ENCODE measurements at places on chromosomes 1 and 21.

DNA sequence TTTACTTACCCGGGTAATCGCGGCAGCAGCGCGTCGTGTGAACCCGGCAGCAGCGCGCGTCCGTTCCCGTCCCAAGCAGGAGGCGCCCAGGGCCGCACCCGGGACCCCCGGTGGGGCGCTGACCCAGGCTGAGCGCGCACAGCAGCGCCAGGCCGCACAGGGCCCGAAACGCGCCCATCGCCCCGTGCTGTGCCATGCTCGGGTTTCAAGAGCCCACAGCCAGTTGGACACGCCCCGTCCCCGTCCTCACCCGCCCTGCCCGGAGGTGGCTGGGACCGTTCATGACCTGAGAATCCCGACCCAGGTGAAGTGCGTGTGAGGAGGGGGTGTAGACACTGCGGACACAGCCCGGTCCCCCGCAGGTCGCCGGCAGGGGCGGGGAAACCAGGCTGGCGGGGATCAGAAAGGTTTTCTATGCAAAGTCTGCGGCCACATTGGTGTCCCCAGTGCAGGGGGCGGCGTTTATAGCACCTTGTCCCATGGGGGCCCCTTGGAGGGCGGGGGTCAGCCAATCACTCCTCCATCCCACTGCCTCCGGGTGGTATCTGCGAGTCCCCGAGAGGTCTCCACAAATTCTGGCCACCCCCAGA is at the start of gene TNFRSF18:
TNFRSF18 (minus strand) TSS at position 217 of the 590 bp plus-strand sequence; CDS start at position 196, 21 bp downstream.
- no peak for DNase-seq

DNA sequence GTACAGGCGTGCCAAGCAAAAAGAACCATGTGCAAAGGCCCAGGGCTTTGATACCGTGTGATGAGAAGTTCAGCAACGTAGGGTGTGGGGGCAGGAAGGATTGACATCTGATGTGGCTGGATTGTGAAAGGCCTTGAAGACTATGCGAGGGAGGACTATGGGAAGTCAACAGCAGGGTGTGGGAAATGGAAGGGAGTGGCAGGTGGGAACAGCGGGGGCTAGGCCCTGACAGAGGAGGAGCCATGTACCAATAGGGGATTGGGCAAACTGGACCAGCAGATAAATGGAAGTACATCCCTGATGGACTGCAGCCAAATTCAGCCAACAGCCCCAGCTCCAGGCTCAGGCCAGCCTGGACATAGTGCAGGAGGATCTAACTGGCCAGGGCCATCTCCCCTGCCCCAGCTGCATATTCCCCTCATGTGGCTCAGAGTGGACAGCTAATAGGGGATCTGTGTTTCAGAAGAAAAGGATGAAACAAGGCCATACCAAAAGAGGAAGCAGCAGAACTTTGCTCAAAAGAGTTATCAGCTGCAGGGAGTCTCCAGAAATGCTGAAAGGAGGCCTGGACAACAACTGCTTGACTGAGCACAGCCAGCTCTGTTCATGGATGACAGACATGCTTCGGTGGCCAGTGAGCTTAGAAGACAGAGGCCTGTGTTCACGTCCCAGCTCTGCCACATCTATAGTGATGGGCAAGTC is 140.2 kb upstream of the SGIP1 start:
- DNase-seq = no peak

DNA sequence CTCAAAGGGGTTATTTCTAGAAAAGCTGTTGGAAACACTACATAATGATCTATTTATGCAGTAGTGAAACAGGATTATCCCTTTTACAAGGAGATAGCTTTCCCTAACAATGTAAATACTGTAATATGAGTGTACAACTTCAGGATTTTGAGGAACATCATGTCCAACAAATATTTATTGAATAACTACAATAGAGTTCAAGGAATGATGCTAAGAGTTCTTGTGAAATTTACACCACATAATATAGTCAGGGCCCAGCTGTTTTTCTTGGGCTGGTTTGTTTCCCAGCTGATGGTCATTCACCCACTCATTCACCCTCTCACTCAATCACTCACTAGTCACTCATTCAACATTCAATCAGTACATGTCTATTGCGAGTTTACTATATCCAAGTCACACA is 12.3 kb upstream of the LYPLAL1 start:
- no peak for DNase-seq

DNA sequence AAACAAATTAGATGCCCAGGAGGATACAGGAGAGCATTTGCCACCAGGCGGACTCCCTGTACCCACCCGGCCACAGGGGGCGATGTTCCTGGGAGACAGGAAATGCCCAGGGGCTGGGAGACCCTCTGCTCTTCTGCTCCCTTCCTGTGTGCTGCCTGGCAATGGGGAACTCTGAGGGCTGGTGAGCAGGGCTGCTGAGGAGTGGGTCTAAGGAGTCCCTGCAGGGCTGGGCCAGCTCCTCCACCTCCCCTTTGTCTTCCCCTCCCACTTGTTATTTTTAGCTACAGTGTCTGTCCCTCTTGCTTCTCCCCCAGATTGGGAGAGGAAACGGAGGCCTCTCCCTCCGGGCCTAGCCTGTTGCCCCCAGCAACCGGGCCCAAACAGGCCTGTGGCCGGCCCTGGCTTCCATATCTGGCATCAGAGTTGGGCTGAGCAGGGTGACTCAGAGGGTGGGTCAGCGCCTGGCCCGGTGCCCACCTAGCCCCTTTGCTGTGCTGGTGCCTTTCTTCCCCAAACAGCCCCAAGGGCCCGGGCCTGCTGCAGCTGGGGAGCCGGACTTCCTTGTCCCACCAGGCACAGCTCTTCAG is 11.6 kb downstream of the LMNA start:
- DNase-seq = no peak

DNA sequence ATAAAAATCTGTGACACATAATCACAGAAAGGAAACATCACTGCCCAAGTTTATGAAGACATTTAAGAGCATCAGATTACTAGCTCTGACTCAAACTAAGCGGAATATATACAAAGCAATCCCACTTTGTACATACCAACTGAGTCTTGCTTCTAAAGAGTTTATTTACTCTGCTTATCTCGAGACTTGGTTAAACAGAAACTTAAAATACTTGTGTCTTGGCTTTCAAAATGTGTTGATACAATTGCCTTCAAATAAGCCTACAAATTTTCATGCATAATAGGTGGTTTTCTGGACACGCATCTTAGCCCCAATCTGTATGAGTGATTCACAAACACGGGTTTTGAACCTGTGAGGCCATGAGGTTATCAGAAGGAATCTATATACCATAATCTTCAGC is 21.0 kb downstream of the CD160 start:
- DNase-seq = no peak

- DNase-seq = no peak
Measured at GRCh38 chr21:45403825-45404729, 888 bp upstream of the COL18A1 start.

DNA sequence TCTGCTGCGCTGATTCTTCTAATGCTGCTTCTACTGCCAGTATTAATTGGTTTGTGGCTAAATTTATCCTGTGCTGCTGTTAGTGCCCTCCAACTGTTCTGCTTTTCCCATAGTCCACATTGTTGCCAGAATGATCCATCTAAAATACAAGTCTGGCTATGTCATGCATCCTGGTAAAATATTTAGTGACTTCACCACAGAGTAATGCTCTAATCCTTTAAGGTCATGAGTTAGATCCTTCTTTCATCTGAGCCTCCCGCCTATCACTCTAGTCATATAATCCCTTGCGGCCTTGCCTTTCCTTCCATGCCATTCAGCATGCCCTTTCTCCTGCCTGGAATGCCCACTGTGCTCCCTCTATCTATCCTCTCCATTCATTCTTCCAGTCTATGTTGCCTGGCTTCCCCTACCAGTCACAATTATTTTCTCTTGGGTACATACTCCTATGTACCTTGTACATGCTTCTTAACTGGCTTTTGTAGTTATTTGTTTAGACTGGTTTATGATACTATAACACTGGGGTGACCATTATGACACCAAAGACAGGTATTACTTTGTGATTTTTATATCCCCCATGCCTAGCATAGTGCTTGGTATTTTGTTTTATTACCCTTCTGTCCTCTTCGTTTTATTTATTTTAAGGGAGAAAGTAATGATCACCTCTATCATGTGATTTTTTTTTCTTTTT is 144.0 kb downstream of the MAGI3 start:
- no peak for DNase-seq

GRCh38 chr1:230159580-230159979 is 92.5 kb downstream of the GALNT2 start:
- no peak for DNase-seq

DNA sequence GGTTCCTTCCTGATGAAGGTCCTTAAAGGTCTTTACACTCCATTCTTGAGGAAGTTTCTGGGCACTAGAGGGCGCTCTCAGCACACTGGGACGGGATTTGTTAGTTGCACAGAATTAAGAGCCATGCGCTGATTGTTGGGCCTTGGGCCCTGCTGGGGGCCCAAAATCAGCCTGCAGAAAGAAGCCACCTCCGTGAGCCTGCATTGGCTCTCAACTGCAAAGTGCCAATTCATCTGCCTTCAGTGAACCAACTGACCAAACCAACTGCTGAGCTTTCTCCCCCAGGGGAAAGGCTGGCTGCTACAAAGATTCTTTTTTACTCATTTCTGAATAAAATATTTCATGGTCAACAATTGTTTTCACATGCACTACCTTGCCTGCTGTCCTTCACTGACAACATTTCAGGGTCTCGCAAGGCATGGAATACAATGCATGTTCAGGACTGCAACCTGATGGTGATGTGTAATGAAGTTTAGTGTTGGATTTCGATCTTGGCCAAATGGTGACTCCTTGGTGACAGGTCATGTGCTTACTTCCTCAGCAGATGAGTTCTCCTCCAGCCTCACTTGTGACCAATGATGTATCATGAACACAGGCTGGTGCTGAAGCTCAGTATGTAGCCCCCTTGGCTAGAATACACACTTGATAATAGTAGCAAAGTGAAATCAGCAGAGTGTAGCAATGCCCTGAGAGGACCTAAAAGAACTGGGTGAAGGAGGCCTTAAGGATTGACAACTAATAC is 45.7 kb upstream of the PRDX6 start:
- peak; percentile 94 for DNase-seq

DNA sequence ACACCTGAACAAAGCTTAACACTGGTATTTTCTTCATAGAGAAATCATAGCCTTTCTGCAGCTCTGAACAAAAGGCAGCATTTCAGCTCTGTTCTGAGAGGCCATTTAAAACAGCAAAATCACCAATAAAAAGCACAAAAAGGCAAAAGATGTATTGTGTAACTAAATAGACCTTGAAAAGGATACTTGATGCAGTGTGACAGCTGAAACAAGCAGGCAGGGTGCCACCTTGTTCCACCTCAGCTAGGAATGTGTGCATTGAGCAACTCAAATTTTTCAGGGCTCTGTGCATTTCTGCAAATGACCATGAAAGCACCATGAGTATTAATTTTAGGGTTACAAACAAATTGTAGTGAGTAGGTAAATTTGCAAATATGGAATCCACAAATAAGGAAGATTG is 65.8 kb downstream of the RHOU start:
- DNase-seq = no peak

DNA sequence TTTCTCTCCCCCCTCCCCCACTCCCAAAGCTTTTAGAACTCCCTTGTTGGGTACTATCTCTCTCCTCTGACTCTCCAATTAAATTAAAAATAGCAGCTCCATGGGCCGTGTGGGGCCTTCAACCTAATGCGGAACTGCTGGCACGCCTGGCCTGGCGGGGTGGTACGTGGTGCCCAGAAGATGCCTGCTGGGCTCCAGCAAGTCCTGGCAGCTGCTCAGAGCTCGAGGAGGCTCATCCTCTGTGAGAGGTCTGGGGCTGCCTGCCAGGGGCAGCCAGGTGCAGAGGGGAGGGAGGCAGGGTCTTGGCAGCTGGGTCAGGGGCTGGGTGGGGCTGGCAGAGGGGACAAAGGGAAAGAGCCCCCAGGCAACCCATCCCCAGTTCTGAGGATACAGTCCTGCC is 74.4 kb downstream of the ACTL8 start:
- DNase-seq = peak; percentile 28

- DNase-seq = peak; percentile 18
Measured at GRCh38 chr1:6414443-6414844, 5.3 kb downstream of the HES2 start.

GRCh38 chr1:921011-921837 is 2.5 kb upstream of the SAMD11 start:
- peak; percentile 62 for DNase-seq

DNA sequence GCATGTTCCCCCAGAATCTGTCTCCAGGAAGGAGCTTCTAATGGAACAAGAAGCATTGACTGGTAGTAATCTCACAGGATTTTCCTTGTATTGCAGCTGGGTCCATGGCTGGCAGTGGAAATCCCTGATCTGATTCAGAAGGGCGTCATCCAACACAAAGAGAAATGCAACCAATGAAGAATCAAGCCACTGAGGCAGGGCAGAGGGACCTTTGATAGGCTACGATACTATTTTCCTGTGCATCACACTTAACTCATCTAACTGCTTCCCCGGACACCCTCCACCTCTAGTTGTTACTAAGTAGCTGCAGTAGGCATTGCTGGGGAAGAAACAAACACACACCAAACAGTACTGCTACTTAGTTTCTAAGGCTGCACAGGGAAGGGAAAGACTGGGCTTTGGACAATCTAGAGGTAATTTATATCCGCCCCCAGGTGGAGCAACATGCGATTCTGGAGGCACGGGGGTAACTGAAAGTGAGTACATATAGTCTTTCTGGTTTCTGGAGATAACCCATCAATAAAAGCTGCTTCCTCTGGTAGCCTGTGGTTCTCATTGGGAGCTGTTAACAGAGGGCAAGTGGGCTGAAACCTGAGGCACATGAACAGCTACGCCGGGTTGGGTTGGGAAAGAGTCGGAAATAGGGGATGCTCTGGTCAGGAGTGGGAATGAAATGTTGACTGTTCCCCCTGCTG is 837 bp upstream of the USP21 start:
- no peak for DNase-seq

DNA sequence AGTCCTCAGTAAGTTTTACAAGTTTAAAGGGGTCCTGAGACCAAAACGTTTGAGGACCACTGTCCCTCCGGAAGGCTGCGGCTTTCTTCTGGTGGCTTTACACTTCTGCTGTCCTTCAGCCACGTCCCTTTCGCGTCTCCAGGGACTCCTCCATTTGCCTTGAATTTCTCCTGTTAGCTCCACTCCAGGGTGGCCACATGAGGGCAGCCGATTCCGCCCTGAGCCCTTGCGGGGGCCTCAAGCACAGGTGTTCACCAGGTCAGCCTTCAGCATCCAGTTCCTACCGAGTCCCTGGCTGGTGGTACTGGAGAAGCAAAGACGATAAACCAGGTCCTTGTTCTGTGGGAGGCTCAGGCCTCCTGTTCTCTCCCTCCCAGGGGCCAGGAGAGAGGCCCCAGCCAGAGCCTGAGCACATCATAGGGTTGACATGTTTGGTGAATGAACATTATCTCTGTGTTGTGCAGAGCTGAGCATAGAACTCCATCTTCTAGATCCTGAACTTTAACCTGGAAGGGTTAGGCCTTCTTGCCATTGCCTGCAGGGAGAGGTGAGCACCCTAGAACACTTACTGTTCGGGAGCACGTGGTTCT is 27.4 kb upstream of the COQ8A start:
- DNase-seq = no peak

DNA sequence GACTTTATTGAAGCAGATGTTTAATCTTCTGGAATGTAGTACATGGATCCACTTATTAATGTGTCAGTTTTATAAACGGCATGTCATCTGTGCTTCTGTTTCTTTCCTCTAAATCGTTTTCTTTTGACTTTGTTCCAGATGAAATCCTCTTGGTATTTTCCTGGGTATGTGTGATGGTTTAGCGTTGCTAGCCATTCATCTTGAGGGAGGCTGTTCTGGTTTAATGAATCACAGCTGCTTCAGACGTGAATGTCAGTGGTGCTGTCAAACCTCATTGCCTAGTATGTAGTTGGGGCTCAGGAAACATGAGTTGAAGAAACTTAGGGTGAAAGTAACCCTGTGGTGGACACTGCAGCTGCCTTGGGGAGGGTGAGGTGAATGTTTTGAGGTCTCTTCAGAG is 33.2 kb downstream of the KCNK1 start:
- no peak for DNase-seq
